ENCODE measurements at places on chromosomes 4 and X.

DNA sequence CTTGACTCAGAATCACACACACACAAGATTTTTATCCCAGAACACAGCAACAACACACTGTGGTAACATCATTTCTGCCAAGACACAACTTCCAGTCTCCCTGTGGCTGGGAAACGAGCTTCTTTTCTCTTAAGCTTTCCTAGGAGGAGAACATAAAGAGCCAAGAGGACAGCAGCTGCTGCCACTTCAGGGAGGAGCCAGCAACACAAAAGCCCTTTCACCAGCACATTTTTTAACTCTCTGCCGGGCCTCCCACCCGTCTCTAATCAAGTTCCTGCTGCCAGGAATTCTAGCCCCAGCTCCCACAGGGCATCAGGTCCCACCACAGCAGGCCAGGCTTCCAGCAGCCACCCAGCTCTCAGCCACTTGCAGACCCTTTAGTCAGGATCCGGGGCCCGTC lies 22.4 kb downstream of the FAT1 start:
- DNase-seq: no peak

DNA sequence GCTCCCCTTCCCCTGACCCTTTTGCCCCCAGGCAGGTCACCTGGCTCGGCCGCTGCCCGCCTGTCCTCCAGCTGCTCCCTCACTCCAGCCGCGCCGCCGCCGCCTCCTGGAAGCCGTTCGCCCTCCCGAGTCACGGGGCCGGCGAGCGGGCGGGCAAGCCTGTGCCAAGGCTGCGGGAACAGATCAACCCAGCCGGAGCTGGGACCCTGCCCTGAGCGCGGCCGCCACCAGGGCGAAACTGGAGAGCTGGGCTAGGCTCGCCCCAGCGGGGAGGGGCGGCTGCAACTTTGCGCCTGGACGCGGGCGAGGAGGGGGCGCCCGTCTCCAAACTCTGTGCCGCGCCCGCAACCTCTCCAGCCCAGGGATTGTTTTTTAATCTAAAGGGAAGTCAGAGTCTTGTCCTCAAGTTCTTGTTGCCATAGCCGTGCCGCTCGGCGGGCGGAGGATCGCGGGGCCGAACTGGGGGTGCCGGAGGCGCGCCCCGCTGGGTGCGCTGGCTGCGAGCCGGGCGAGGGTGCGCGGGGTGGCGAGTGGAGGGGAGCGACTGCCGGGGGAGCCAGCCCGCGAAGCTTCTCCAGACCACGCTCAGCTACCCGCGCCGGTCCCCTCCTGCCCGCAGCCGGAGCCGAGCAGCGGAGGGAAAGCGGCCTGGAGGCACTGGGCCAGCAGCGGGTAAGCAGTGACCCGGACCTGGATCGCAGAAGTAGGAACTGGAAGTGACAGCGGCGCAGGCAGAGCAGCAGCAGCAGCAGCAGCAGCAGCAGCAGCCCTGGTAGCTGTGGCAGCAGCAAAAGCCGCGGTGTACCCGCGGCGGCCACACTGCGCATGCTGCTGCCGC lies 13.4 kb downstream of the ARHGEF6 start:
- DNase-seq: no peak

DNA sequence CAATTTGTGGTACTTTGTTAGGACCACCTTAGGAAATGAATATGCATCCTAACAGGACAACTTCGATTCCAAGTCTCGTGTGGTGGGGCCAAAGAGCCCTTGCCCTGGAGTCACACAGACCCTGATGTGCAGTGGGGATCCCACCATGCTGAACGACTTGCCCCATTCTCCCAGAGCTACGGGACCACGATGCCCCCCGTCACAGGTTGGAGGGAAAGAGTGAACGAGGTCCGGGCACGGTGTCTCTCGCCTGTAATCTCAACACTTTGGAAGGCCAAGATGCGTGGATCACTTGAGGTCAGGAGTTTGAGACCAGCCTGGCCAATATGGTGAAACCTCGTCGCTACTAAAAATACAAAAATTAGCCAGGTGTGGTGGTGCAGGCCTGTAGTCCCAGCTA lies 14.4 kb upstream of the MSX1 start:
- no peak for DNase-seq

DNA sequence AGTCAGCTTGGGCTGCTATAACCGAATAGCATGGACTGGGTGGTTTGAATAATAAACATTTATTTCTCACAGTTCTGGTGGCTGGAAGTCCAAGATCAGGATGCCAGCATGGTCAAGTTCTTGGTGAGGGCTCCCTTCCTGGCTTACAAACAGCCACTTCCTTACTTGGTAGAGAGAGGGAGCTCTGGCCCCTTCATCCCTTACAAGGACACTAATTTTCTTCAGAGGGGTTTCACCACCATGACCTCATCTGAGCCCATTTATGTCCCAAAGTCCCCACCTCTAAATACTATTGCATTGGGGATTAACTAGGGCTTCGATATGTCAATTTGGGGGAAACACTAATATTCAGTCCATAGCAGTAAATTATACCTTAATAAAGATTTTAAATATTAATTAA lies 61.8 kb downstream of the CLNK start:
- DNase-seq: no peak

DNA sequence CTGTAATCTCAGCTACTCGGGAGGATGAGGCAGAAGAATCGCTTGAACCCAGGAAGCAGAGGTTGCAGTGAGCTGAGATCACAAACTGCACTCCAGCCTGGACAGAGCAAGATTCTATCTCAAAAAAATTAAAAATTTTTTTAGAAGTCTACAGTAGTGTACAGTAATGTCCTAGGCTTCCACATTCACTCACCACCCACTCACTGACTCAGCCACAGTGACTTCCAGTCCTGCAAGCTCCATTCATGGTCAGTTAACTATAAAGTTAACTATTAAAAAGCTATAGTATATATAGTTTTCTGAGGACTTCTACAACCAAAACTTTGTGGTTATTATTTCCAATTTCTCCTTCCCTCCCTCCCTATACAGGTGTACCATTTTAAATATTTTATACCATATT lies 34.7 kb upstream of the NEUROG2 start:
- DNase-seq: no peak

DNA sequence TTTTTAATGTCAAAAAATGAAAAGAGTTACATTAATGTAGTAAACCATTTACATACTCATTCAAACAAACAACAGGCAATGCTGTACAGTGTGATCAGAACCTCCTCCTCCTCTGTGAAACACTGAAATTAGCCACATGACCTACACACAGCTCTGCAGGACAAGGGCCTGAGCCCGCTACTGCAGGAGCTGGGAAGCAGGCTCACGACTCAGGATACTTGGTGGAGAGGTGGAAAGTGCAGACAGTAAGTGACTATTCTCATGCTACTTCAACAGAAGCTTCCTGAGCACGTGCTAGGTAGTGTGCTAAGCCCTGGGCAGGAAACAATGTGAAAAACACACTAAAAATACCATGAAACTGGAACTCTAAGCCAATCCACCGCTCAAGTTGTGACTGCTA lies 56.8 kb downstream of the TAPT1 start:
- DNase-seq: no peak

DNA sequence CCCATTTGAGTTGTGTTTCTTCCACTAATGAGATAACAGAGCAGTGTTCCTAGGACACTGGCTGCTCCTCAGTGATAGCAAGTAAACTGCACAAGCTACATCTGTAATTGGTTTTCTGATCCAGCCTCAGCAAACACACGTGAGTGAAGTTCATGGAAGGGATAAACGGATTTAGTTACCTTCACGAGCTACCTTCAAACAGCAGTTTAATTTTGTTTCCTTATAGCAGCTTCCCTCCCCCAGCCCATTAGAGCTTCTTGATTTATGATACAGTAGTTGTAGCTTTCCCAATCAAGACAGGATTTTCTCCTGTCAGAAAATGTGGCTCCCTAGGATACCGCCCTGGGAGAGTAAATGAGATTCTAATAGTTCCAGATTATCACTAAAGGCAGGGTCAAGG lies 634.2 kb upstream of the FAT1 start:
- no peak for DNase-seq

DNA sequence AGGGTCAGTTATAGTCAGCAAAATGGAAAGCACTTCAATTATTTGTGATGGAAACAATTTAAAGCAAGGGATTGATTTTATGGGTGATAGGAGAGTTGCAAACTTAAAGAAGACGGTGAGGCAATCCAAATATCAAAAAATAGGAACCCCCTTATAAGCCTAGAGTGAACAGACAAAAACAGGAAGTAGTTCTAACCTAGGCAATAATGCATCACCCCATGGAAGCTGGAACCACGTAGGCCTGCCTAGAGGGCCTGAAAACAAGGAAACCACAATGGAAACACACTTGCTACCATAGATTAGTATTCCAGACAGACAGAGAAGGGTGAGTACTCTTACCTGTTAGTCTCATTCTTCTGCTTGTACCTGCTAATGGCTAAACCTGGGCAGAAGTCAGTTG lies 13.5 kb upstream of the GK2 start:
- DNase-seq: no peak

GRCh38 chr4:101262683-101263082 lies 84.6 kb downstream of the PPP3CA start:
- no peak for DNase-seq

DNA sequence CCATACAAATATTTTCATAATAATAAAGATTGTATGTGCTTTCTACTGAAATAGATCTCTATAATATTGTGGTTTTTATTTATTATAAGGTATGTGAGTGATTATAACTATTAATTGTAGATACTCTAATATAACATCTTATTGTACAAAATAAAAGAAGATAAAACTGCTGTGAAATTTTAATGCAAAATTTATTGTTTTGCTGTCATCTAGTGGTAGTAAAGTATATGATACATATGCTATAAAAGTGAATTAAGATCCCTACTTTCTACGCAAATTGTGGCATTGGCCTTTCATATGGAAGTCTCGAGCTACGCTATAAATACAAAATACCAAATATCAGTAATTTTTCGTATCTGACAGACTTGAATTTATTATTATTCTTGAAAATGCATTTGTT lies 19.3 kb downstream of the YIPF7 start:
- no peak for DNase-seq

- DNase-seq: no peak
Observed at GRCh38 chr4:62940229-62940628, 1469.0 kb downstream of the TECRL start.

GRCh38 chr4:112857461-112857860 lies 192.0 kb upstream of the ANK2 start:
- DNase-seq: no peak

DNA sequence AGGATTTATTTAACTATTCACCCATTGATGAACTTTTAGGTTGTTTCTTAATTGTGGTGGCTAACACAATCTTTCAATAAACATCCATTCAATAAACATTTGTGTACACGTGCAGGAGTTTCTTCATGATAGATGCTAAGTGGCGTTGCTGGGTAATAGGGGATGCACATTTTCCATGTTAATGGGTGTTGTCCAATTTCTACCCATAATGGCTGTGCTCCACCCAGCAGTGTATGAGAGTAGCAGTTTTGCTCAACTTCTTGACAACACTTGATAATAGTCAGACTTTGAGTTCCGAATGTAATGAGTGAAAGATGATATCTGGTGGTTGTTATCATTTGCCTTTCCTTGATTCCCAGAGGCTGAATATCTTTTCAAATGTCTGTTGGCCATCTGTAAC lies 104.7 kb downstream of the NHSL2 start:
- DNase-seq: no peak

GRCh38 chrX:71533516-71533850 lies 579 bp downstream of the OGT start:
- no peak for DNase-seq

DNA sequence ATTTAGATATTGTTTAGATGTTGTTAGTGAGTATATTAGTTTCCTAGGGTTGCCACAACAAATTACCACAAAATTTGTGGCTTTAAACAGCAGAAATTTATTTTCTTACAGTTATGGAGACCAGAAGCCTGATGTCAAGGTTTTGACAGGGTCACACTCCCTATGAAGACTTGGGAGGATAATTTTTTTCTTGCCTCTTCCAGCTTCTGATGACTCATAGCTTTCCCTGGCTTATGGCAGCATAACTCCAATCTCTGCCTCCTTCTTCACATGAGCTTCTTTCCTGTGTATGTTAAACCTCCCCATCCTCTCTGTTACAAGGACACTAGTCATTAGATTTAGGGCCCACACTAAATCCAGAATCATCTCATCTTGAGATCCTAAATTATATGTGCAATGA lies 20.9 kb upstream of the RAB40A start:
- DNase-seq: no peak

DNA sequence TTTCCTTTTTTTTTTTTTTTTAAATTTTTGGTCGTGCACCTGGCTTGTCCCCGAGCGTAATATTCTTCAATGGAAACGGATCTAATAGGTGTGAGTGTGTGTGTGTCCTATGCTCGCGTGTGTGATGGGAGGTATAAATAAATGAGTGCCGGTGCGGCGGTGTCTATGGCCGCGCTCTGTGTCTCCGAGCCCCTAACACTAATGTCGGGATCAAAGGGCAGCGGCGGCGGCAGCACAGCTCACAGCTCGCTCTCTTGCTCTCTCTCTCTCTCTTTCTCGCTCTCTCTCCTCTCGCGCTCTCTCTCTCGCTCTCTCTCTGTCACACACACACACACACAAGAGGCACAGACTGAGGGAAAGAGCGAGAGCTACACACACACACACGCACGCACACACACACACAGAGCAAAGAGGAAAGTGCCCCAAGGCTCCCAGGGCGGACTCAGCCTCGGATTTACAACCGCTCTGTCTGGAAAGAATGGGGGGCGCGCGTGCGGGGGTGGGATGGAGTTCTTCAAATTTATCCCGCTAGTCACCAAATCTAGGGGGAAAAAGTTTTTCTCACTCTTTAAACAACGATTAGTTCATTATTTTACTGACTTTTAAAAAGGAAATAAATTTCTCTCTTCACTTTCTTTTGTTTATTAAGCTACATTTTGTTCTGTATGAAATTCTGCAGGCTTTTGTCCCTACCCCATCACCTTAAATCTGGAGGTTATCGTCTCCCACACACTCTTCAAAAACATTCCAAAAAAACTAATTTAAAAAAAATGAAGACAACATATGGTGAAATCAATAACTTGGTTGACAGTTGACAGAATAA lies at the start of gene ZNF827:
Gene ZNF827 (minus strand): TSS at position 206 of the 823 bp plus-strand sequence. CDS start 416 bp downstream, outside the sequence.
- peak; percentile 31 for DNase-seq

- DNase-seq: no peak
Observed at GRCh38 chr4:176676901-176677300, 115.8 kb downstream of the VEGFC start.

- no peak for DNase-seq
Observed at GRCh38 chr4:122992057-122992456, 69.7 kb upstream of the NUDT6 start.

- no peak for DNase-seq
Observed at GRCh38 chr4:89514811-89515210, 207.2 kb upstream of the GPRIN3 start.

All from activated CD8-positive, alpha-beta memory T cell treated with anti-CD3 and anti-CD28 coated beads for 1 hour (primary cell).